ENCODE measurements at places on chromosomes 12 and 14.
A peak's percentile ranks its signal among the peaks of the same experiment; 100 is the strongest.

DNA sequence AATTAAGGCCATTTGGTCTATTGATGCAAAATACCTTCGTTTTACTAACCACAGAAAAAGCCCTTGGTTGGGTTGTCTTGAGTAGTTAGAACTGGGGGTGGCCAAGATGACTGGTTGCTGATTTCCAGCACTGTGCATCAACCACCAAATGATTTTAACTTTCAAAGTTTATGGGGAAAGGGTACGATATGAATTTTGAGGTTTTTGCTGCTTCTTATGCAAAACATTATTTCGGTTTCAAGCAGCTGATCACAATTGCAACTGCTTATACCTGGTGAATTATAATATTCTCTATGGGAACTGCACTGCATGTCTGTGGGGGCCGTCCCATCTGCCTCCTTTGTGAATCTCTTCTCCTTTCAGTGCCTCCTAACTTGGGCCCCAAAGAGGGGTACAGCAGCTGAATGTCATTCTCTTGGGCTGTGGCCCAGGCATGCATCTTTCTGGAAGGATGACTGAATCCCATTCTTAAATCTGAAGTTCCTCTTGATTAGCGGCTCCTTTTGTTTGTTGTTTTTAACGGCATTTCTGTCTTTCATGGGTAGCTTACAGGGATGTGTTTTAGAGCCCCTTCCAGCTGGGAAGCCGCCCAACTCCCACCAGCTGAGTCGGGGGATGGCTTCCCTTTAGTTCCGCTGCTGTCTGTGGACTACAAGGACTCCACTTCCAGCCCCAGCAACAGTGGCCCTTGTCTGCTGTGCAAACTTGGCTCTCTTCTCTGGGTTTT is 479.8 kb downstream of the ZFP36L1 start:
- H3K27me3 ChIP-seq, result no peaks in the 10 kb centered on the region
- no peak overlapping the region for H3K27ac ChIP-seq
- H3K36me3 ChIP-seq, result no peaks in the 10 kb centered on the region
- no peak for DNase-seq
- H3K4me3 ChIP-seq, result no peak overlapping the region
- H3K4me1 ChIP-seq, result peaks cover under 1% of the 10 kb centered on the region

DNA sequence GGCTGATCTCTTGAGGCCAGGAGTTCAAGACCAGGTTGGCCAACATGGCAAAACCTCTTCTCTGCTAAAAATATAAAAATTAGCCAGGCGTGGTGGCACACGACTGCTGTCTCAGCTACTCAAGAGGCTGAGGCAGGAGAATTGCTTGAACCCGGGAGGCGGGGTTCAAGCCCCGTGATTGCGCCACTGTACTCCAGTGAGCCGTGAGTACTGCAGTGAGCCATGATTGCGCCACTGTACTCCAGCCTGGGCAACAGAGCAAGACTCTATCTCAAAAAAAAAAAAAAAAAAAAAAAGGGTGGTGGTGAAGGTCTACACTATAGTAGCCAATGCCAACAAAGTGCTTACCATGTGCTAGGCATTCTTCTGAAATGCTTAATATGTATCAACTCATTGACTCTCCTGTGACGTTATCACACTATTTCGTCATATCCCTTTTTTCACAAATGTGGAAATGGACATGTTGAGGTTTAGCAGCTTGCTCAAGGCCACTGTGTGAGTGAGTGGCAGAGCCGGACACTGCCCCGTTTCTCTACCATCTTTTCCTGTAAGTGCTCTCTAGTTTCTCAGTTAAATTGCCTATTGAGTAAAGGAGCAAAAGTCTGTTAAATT is 59.6 kb downstream of the GNS start:
- H3K27me3 ChIP-seq, result no peaks in the 10 kb centered on the region
- DNase-seq, result no peak
- no peak overlapping the region for H3K4me3 ChIP-seq
- H3K4me1 ChIP-seq, result no peaks in the 10 kb centered on the region

DNA sequence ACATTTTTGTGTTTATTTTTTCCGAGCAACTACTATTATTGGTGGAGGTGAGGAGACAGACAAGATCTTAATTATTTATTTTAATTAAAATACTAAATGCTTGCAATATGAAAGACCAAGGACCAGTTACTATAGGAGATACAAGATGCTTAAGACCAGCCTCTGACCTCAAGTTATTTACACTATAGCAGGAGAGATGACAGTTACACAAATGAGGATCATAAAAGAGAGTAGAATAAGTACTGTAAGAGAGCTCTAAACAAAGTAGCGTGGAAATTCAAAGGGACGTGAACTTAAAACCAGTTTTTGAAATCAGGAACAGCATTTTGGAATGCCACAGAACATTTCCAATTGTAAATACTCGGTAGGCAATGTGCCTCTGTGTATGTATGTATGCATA is 128.0 kb upstream of the ATF1 start:
- no peak overlapping the region for H3K4me3 ChIP-seq
- peaks cover 42% of the 10 kb centered on the region for H3K4me1 ChIP-seq
- no peak overlapping the region for H3K27ac ChIP-seq
- peaks cover 8% of the 10 kb centered on the region for H3K36me3 ChIP-seq

- no peak for DNase-seq
- H3K27me3 ChIP-seq, result peaks cover 5% of the 10 kb centered on the region
- H3K4me1 ChIP-seq, result no peaks in the 10 kb centered on the region
- no peak overlapping the region for H3K27ac ChIP-seq
- H3K36me3 ChIP-seq, result no peaks in the 10 kb centered on the region
Measured at GRCh38 chr14:24815543-24815942, 181.6 kb upstream of the GZMB start.

DNA sequence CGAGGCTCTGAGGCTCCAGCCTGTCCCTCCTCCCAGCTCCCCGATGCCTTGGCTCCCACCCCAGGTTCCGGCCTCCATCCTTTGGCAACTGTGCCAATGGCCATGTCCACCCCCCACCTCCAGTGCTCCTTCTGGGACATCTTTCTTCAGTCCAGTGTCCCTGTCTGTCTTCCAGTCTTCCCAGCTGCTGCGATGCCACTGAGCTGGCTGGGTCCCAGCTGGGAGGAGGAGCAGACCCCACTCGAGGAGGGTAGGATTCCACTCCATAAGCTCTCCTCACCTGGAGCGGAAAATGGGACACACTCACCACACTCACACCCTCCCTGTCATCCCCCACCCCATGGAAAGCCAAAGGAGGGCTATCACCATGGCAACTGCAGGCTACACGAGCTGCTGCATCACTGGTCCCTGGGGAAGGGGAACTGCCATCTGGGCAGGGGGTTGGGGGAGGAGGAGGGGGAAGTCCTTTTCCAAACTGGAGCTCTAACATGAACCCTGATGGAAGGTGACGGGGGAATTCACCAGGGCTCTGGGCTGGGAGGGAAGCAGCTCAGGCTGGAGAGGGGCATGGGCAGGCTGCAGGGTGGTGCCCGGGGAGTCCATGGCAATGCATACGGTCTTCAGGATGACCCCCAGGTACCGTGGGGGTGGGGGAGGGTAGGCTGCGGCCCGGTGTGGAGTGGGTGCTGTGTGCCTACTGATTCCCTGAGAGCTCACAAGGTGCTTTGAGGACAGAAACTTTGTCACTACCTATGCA is 94.3 kb downstream of the LRRC74A start:
- peak overlapping the region; percentile 99 for H3K27ac ChIP-seq
- peaks cover 89% of the 10 kb centered on the region for H3K4me1 ChIP-seq
- peak; percentile 95 for DNase-seq

DNA sequence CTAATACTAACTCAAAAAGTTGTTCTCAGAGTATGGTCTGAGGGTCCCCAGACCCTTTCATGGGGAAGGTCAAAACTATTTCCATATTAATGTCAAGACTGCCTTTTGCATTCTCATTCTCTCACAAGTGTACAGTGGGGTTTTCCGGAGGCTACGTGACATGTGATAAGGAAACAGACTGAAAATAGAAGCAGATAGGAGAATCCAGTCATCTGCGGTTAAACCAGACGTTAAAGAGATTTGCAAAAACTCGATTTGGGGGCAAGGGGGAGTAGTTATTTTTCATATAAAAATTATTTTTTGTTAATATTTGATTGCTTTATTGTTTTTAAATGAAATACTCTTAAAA is 1.0 kb upstream of the NAP1L1 start:
- peaks cover 7% of the 10 kb centered on the region for H3K36me3 ChIP-seq
- peak overlapping the region; percentile 95 for H3K4me3 ChIP-seq
- no peak overlapping the region for H3K27ac ChIP-seq
- H3K4me1 ChIP-seq, result peaks cover 23% of the 10 kb centered on the region

GRCh38 chr12:11650286-11651281 is 1.1 kb downstream of the ETV6 start:
- H3K27ac ChIP-seq, result peak overlapping the region; percentile 98
- H3K4me1 ChIP-seq, result peaks cover 22% of the 10 kb centered on the region

- peak overlapping the region; percentile 73 for H3K27ac ChIP-seq
- no peak overlapping the region for H3K4me3 ChIP-seq
- no peaks in the 10 kb centered on the region for H3K36me3 ChIP-seq
- no peaks in the 10 kb centered on the region for H3K27me3 ChIP-seq
- DNase-seq, result no peak
- H3K4me1 ChIP-seq, result peaks cover 84% of the 10 kb centered on the region
Measured at GRCh38 chr14:71583705-71584104, 348.5 kb upstream of the RGS6 start.

DNA sequence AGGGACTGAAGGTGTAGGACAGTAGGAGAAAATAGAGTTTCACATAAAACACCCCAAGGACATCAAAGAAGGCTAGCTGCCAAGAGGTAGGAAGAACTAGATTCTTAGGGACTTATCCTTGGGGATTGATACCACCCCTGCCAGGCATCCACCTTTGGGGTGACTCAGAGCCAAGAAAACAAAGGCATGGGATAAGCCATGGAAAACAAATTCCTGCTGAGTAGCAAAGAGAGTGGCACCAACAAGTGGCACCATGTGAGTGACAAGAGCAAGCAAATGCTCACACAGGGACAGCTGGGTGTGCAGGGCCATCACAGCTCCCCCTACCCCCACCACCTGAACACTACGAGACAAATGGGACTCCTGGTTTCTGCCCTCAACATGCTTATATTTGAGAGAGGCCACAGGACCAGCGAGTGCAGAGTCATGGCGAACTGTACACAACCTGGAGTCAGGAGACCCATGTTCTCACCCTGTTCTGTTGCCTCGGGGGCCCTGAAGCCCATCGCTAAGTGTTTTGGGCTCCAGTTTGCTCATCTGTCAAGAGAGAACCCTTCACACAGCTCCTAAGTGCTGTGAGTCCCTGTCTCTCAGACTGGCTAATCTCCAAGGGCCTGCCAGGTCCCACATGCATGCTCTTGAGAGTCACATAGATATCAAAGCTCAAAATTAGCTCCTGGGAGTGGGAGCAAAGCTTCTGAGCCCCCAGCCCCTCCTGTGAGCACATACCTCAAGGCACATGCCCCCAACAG is 91.9 kb downstream of the DPF3 start:
- H3K4me3 ChIP-seq, result no peak overlapping the region
- no peak overlapping the region for H3K27ac ChIP-seq
- no peaks in the 10 kb centered on the region for H3K27me3 ChIP-seq
- no peaks in the 10 kb centered on the region for H3K36me3 ChIP-seq

DNA sequence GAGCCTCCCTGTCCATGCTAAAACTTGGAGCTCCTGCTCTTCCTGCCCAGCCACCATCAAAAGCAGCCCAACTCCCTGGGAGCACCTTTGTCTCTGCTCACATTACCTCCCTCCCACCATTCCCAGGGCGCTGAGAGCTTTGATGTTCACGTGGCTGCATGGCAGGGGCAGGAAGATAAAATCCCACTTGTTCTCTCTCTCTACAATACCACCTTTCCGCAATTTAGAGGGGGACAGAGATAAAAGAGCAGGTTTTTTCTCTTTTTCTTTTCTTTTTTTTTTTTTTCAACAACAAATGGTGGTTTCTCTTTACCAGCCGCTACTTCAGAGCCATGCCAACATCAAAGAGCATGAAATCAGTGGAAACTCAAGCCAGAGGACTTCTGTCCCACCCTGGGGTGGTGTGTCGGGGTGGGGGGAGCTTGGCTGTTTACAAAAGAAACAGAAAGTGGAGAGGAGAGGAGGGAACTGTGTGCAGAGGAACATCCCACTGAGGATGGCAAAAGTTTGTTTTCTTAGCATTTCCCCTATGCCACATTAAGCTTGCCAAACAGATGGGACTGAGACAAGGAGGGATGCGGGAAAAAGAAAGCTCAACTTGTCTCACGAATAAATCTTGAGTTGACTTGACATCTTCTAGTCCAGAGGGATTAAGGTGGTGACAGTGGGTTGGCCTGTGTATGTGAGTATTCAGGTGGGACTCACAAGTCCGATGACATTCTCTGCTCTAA is 103.7 kb upstream of the NUDT4 start:
- no peaks in the 10 kb centered on the region for H3K27me3 ChIP-seq
- no peak overlapping the region for H3K4me3 ChIP-seq
- no peak overlapping the region for H3K27ac ChIP-seq

- no peak for DNase-seq
- H3K4me1 ChIP-seq, result peaks cover 3% of the 10 kb centered on the region
- peaks cover 16% of the 10 kb centered on the region for H3K27me3 ChIP-seq
- no peaks in the 10 kb centered on the region for H3K36me3 ChIP-seq
- no peak overlapping the region for H3K4me3 ChIP-seq
- no peak overlapping the region for H3K27ac ChIP-seq
Measured at GRCh38 chr12:4383304-4383865, 3.9 kb upstream of the FGF23 start.

DNA sequence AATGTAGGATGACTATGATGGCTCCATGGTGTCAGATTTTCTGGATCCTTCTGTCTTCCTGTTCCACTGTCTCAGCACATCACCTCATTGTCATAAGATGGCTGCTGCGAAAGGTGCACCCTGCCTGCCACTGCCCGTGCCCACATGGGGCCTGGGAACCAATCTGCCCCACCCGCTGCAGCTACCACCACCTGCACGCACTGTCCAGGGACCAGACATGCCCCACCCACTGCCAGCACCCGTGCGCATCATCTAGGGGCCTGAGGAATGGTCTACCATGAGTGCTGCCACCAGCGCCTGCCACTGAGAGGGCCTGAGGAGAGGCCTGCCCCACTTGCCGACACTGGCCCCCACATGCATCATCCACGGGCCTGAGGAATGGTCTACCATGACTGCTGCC is 23.8 kb downstream of the CYP46A1 start:
- H3K36me3 ChIP-seq, result no peaks in the 10 kb centered on the region
- DNase-seq, result no peak
- H3K27me3 ChIP-seq, result peaks cover 12% of the 10 kb centered on the region
- no peak overlapping the region for H3K4me3 ChIP-seq

DNA sequence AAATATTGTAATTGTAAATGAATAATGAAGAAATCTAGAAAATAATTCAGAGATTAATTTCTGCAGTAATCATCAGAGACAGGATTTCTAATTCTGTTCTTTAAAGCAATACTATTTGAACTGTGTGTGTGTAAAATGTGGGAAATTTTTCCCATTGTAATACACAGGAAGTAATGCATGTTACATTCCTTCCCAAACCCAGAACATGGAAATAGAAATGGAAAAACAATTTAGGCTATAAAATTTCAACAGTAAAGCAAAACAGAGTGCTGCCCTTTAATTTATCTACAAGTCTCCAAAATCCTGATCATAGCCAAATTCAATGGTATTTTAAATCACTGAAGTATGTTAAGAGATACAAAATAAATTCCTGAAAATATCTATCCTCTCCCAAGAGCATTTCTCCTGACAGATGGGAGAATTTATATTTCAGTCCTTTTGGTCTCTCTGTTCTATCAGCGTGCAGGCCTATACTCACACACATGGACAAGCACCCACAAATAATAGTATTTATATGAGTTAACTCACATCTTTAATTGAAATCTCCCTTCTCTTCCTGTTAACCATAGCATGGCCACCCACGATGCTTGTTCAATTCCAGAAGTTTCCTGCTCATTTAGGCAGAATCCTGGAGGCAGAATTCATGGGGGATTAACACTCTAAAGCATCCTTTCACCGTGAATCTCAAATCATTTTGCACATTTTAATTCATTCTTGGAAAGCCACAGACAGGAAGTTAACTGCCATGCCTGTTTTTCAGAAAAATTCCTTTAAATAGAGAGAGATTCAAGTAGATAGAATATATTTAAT is 1465.4 kb upstream of the FLRT2 start:
- H3K27me3 ChIP-seq, result no peaks in the 10 kb centered on the region
- peak overlapping the region; percentile 31 for H3K27ac ChIP-seq
- peak; percentile 92 for DNase-seq
- no peaks in the 10 kb centered on the region for H3K36me3 ChIP-seq
